CD4-positive, alpha-beta T cell treated with Interleukin-15 for 1 hour (primary cell): ENCODE measurements at places on chromosomes 12 and 14.

DNA sequence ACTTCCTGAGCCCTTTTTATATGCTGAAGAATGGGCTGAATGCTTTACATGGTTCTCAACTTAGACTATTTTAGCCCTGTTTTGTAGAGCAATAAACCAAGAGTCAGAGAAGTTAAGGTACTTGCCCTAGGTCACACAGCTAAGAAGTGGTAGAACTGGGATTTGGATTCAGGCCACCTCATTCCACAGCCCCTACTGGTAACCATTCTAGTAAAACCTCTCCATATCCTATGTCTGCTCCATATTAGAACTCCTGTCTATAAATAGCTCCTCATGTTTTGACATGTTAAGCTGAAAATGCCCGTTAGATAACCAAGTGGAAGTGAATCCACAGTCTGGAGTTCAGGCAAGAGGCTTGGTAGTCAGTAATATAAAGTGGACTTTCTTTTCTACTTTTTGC, 111.6 kb downstream of the HECTD4 start:
- DNase-seq = no peak

DNA sequence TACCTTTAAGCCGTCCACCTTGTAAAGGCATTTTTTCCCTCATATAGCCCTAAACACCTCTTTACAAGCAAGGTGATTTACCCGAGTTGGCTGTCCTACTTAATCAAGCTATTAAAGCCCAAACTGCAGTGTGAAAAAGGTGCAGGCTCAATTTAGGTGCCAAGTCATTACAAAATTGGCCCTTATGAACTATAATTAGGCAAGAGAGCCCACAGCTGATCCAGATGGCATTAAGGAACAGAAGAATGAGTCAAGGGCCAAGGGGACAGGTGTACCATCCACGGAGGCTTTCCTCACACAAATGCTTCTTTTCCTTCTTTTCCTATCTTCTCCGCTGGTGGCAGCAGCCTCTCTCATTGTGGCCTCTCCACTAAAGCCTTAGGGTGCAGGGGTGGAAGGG, 90.5 kb downstream of the TTC8 start:
- DNase-seq = no peak

DNA sequence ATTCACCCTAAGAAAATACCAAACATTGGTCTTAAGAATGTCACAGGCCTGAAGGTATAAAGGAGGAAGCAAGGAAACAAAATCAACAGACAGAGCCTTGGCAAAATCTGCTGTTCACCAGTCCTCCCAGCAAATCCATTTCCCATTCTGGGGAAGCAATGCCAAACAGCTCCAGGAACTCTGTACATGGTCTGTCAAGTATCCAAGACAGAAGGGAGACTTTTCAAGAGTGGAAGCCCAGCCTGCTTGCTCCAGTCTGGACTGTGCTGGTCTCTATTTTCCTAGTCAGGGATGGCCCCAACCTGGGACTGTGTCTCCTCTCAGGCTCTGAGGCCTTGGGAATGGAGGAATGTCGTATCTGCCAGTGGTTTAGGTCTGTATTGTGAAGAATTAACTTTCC, 251.5 kb downstream of the DAD1 start:
- DNase-seq = no peak

DNA sequence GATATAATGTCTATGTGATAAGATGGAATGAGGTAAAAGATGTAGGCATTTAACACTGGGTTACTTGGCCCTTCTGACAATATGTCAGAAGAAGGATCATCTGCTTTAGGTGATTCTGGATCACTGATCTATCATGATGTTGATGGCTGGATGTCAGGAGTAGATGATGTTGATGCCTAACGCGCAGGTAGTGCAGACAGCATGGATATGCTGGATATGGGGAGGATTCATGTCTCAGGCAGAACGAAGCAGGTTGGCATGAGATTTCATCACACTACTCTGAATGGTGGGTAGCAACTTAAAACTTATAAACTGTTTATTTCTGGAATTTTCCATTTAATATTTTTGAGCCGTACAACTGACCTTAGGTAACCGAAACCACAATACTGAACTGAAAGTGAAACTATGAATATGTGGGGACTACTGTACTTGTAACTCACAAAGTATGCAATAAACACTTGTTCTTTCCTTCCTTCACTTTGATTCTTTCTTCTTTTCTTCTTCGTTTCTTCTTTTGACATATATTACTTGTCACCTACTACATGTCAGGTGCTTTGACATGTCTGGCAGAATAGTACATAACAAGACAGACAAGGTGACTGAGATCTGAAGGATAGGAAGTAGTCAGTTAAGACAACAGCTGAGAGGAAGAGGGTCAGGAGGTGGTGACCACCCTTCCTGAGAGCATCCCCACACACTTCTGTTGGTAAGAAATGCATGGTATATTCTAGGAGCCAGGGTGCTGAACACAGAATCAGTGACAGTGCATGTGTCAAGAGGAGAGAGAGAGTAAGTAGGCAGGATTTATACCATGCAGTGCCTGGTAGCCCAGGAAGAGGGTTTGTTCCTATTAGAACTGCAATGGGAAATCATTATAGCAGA, 238.8 kb downstream of the PPFIA2 start:
- no peak for DNase-seq

GRCh38 chr14:104432611-104433231, 146.8 kb upstream of the C14orf180 start:
- no peak for DNase-seq
